ENCODE measurements at places on chromosomes 12 and 14.

DNA sequence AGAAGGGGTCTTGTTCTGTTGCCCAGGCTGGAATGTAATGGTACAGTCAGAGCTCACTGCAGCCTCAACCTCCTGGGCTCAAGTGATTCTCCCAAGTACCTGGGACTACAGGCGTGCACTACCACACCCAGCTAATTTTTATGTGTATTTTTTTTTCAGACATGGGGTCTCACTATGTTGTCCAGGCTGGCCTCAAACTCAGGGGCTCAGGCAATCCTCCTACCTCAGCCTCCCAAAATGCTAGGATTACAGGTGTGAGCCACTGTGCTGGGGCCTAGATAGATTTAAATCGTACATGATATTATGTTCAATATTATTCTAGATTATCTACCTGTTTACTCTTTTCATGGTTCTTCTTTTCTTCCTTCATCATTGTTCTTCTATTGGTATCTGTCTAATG, 61.5 kb downstream of the IFT81 start:
- no peak for DNase-seq
- H3K4me1 ChIP-seq = no peaks in the 10 kb centered on the region
- no peaks in the 10 kb centered on the region for H3K27me3 ChIP-seq
- peaks cover 26% of the 10 kb centered on the region for H3K36me3 ChIP-seq
- H3K4me3 ChIP-seq = no peak overlapping the region

GRCh38 chr12:61797266-61797665, 462.9 kb upstream of the USP15 start:
- no peak overlapping the region for H3K4me3 ChIP-seq
- H3K27me3 ChIP-seq = no peaks in the 10 kb centered on the region
- H3K36me3 ChIP-seq = no peaks in the 10 kb centered on the region
- DNase-seq = no peak

DNA sequence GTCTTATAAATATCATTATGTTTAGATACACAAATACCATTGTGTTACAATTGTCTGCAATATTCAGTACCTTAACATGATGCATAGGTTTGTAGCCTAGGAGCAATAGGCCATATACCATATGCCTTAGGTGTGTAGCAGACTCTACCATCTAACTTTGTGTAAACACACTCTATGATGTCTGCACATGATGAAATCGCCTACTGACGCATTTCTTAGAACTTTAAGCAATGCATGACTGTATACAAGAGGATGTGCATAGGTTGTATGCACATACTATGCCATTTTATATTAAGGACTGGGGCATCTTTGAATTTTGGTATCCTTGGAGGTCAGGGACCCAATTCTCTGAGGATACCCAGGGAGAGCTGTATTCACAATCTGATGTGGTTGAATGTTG, 10.1 kb upstream of the BTG1 start:
- no peaks in the 10 kb centered on the region for H3K36me3 ChIP-seq
- DNase-seq = no peak
- H3K27ac ChIP-seq = no peak overlapping the region
- no peaks in the 10 kb centered on the region for H3K4me1 ChIP-seq
- peaks cover 3% of the 10 kb centered on the region for H3K27me3 ChIP-seq

- DNase-seq = no peak
- no peak overlapping the region for H3K27ac ChIP-seq
- H3K4me1 ChIP-seq = peaks cover 4% of the 10 kb centered on the region
- H3K27me3 ChIP-seq = no peaks in the 10 kb centered on the region
- no peaks in the 10 kb centered on the region for H3K36me3 ChIP-seq
Measured at GRCh38 chr14:91100102-91100501, 13.8 kb upstream of the DGLUCY start.

GRCh38 chr12:52895726-52896189, 9.1 kb downstream of the KRT8 start:
- peaks cover 1% of the 10 kb centered on the region for H3K27me3 ChIP-seq
- no peaks in the 10 kb centered on the region for H3K4me1 ChIP-seq
- H3K27ac ChIP-seq = no peak overlapping the region
- no peak for DNase-seq
- H3K36me3 ChIP-seq = peaks cover 2% of the 10 kb centered on the region

- H3K4me1 ChIP-seq = no peaks in the 10 kb centered on the region
- no peak overlapping the region for H3K27ac ChIP-seq
- peaks cover 6% of the 10 kb centered on the region for H3K36me3 ChIP-seq
- H3K4me3 ChIP-seq = no peak overlapping the region
Measured at GRCh38 chr12:54431911-54432814, 13.1 kb upstream of the ITGA5 start.

GRCh38 chr14:96038920-96039632, at the start of gene C14orf132:
Gene C14orf132 (plus strand): TSS chr14:96039362. CDS start chr14:96039501, 139 bp downstream.
- peak within 1 kb of the TSS; percentile 91 for H3K4me3 ChIP-seq
- H3K36me3 ChIP-seq = peaks cover 13% of the 10 kb centered on the region
- H3K27me3 ChIP-seq = peaks cover 11% of the 10 kb centered on the region
- peak; percentile 83 for DNase-seq
- peak within 1 kb of the TSS; percentile 97 for H3K27ac ChIP-seq

DNA sequence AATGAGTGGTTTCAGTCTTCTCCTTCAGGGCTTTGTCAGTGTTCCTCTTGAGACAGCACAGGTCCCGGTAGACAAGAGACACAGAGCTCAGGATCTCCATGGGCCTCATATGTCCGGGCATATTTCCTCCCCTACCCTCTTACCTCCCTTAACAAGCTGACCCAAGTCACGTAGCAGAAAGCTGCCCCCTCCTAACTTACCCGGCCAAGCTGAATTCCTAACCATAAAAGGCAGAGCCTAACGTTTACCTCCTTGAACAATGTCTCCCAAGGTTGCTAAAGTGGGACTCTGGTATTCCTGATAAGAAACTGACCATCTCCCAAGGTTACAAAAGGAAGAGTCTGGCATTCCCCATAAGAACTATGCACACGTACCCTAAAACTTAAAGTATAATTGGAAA, 182.2 kb upstream of the USP15 start:
- DNase-seq = no peak
- H3K27me3 ChIP-seq = no peaks in the 10 kb centered on the region
- H3K4me1 ChIP-seq = no peaks in the 10 kb centered on the region

GRCh38 chr12:65093606-65094005, 27.5 kb downstream of the WIF1 start:
- no peak overlapping the region for H3K4me3 ChIP-seq
- H3K27ac ChIP-seq = no peak overlapping the region
- no peaks in the 10 kb centered on the region for H3K36me3 ChIP-seq

- no peak overlapping the region for H3K27ac ChIP-seq
- H3K27me3 ChIP-seq = peaks cover 2% of the 10 kb centered on the region
- H3K4me3 ChIP-seq = no peak overlapping the region
- H3K36me3 ChIP-seq = no peaks in the 10 kb centered on the region
- H3K4me1 ChIP-seq = no peaks in the 10 kb centered on the region
Measured at GRCh38 chr14:54299410-54300363, 97.1 kb upstream of the CDKN3 start.

GRCh38 chr14:23589606-23590005, 11.0 kb upstream of the JPH4 start:
- DNase-seq = no peak
- no peaks in the 10 kb centered on the region for H3K36me3 ChIP-seq
- peaks cover 6% of the 10 kb centered on the region for H3K4me1 ChIP-seq

DNA sequence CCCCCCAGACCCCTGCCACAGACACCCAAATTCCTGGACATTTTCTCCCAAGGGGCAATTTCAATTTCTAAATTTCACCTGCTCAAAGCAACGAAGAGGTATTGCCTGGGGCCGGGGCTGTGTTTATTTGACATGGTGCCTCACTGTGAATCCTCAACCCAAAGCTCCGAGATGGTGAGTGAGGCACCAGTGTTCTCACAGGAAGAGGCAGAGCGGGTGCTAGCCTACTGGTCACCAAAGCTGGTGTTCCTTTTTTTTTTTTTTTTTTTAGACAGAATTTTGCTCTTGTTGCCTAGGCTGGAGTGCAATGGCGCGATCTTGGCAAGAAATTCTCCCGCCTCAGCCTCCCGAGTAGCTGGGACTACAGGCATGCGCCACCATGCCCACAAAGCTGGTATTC, 14.8 kb upstream of the SH2B3 start:
- H3K36me3 ChIP-seq = no peaks in the 10 kb centered on the region
- H3K4me3 ChIP-seq = no peak overlapping the region
- H3K27ac ChIP-seq = no peak overlapping the region
- peaks cover 13% of the 10 kb centered on the region for H3K4me1 ChIP-seq
- H3K27me3 ChIP-seq = peaks cover 9% of the 10 kb centered on the region
- DNase-seq = no peak

- H3K4me3 ChIP-seq = no peak overlapping the region
- peaks cover 3% of the 10 kb centered on the region for H3K4me1 ChIP-seq
- no peak overlapping the region for H3K27ac ChIP-seq
- peak; percentile 75 for DNase-seq
- H3K36me3 ChIP-seq = no peaks in the 10 kb centered on the region
Measured at GRCh38 chr12:69900720-69901131, 75.7 kb downstream of the MYRFL start.

GRCh38 chr14:58100735-58101368, 51.2 kb downstream of the ARMH4 start:
- H3K27ac ChIP-seq = no peak overlapping the region
- H3K4me1 ChIP-seq = no peaks in the 10 kb centered on the region
- DNase-seq = no peak
- peaks cover 10% of the 10 kb centered on the region for H3K36me3 ChIP-seq
- H3K4me3 ChIP-seq = no peak overlapping the region
- no peaks in the 10 kb centered on the region for H3K27me3 ChIP-seq

DNA sequence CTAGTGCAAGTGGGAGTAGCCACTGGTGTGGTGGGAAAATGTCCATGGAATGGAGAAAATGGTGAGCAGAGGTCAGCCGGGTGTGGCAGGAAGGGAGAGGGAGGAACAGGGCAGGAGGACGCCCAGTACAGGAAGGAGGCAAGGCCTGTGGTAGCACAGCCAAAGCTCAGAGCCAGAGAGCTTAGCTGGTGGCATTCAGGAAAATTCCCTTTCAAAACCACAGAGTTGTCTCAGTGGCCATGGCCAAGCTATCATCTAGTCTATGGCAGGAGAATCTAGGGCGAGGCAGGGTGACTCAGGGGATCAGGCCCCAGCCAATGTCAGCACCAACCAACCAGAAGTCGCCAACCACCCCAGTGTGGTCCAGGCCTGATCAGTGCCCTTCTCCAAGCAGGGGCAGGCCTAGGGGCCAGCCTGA, 67.7 kb upstream of the DDX11 start:
- peaks cover 15% of the 10 kb centered on the region for H3K27me3 ChIP-seq
- no peak overlapping the region for H3K4me3 ChIP-seq
- H3K36me3 ChIP-seq = no peaks in the 10 kb centered on the region
- H3K4me1 ChIP-seq = peaks cover 42% of the 10 kb centered on the region
- DNase-seq = no peak
